ENCODE measurements at places on chromosomes 6 and 20.

- DNase-seq: no peak
Observed at GRCh38 chr20:33000802-33001466, 3.3 kb downstream of the SUN5 start.

DNA sequence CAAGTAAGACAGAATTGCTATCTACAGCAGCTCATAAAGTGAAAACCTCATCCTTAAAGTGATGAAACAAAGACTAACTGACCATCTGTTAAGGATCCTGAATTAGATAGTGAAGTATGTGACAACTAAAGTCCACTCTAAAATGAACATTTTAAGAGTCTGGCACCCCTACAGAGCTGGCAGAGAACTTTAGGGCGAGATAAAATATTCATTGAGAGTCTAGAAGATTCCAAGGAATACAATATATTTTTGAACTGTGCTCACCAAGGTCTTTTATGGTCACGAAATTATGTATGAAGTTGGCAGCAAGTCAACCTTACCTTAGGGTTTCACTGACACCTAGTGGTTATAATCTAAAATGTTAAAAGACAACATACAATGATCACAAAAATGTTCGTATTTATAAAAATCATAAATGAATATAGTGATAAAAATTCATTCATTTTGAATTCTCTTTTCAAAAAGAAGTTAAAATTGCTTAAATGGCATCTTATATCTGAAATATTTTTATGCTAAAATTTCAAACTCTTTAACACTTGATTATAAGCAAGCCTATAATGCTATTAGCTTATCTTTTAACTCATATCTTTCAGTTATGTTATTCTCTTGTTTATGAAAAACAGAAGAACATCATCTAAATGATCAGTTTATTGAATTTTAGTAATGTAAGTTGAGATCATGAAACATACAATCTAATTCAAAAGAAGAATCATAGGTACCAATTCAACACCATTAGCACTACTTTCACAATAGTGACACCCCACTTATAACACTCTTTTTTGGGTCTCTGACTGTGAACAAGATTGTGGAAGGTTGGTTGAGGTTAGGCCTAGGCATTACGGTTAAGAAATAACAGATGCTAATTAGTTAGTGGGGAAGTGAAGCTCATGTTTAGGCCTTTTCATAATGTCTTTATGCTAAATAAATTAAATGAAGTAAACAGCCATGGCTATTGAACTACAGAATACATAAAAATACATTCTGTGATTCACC, 27.5 kb downstream of the RSPH3 start:
- peak; percentile 70 for DNase-seq

GRCh38 chr6:53566755-53567154, 21.9 kb upstream of the GCLC start:
- DNase-seq: no peak

GRCh38 chr6:6696867-6697531, 108.5 kb downstream of the LY86 start:
- DNase-seq: peak; percentile 36

DNA sequence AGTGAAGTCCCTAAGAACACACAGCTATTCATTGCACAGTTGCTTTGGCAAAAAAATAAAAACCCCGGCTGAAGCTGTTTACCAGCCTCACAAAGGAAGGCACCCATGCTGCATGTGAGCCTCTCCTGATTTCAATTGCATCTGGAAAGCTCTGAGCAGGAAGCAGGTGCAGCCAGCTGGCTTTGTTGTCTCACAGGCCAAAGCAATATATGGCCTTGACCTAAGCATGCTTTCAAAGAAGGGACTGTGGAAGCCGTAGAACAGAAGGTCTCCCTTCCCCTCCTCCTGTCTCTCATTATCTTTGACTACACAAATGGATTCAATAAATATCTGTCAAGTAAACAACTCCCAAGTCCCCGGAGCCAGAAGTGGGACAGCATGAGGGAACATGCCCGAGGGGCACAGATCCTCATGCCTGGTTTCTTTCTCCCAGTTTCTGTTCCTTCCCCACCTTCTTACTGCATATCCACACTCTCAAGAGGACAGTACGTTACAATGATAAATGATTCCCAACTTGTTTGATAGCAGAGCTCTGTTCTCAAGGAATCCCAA, 57.2 kb upstream of the PCSK2 start:
- peak; percentile 87 for DNase-seq

GRCh38 chr6:46263707-46264086, 92.9 kb upstream of the ENPP5 start:
- DNase-seq: no peak

GRCh38 chr6:158677906-158678578, 28.2 kb downstream of the SYTL3 start:
- DNase-seq: no peak

DNA sequence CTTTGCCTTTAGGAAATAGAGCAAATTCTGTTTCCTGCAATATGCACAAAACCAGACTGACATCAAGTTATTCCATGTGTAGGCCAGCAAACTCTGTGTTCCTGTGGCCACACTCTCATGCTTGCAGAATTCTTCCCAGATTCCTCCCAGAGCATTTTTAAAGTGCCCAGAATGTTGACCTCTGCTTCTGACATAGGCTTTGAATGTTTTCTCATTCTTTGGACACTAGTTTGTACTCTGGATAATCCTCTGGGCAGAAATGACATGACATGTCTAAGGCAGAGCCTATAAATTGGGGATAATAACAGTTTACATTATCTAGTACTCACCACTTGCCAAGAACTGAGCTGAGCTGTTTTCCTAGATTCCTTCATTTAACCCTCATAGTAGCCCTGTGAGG, 9.2 kb upstream of the EFHC1 start:
- no peak for DNase-seq

- DNase-seq: no peak
Observed at GRCh38 chr20:37235065-37235464, 26.5 kb downstream of the GHRH start.

- DNase-seq: no peak
Observed at GRCh38 chr6:154606860-154607259, 96.4 kb upstream of the CNKSR3 start.

- DNase-seq: no peak
Observed at GRCh38 chr6:4021854-4022695, 56.9 kb downstream of the FAM217A start.

DNA sequence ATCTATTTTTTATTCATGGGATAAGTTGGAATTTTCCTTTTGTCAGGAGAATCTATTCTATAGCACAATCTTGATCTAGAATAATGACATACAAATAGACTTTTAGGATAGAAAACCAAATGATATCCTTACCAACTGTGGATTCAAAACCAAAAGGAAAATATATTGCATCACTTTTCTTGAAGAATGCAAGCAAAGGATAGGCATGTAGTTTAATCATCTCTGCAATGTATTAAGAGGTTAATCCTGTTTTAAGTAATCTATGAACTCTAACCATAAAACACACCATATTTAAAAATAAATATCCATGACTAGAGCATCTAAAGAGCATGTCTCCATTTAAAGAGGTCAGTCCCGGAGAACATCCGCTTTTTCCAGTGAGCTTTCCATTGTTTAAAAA, 106.7 kb upstream of the CNKSR3 start:
- no peak for DNase-seq

GRCh38 chr6:125114248-125114858, 39.2 kb upstream of the TPD52L1 start:
- DNase-seq: peak; percentile 78

DNA sequence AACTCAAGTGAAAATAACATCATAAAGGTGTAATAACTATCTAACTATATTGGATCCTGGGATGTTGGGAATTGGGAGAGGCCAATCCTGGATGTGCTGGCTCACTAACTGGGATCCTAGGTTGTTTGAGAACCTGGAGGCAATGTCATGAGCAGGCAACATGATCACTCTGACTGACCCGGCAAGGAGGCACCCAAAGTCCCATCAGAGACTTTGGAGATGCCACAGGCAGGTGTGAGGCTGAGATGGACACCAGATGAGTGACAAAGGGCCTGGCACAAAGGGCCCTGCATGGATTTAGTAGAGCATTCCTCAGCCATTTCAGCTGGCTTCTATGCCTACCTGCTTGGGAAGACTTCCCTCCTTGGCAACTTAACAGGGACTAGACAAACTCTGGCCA, 38.4 kb upstream of the MYLIP start:
- DNase-seq: no peak

GRCh38 chr6:112400282-112400681, 53.2 kb downstream of the RFPL4B start:
- no peak for DNase-seq

DNA sequence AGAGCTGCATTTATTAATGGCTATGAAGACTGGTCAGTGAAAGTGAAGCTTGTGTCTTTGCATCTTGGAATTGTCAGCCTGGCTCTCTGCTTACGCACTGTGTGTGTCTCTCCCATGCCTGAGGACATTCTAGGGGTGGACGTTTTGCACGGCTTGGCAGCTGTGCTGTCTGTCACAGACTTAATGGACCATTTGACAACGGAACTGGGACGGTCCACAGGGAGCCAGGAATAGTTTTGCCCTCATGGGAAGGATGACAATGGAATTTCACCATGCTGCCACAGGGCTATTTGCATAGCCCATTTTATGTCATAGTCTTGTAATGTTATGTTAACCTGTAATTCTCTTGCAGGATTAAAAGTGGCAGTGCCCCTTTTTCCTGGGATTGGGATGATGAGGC, 44.7 kb downstream of the OR2B6 start:
- no peak for DNase-seq

- no peak for DNase-seq
Observed at GRCh38 chr6:36662827-36663256, 15.7 kb upstream of the CDKN1A start.

DNA sequence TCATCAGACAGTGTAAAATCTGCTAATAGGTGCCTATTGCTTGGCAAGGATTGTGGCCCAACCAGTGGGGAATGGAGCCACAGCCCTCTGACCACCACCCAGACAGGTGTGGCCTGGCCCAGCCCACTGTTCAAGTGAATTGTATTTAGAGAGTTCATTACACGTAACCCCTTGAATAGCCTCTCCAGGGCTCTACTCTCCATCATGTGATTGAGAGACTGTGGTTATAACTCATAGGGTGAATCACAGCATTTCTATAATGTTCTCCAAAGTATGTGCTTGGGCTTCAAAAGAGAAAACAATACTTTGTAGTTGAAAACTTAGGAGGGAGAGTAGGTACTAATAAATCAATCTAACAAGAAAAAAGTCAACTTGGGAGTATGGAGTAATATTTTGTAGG, 38.4 kb downstream of the ALDH8A1 start:
- DNase-seq: no peak

DNA sequence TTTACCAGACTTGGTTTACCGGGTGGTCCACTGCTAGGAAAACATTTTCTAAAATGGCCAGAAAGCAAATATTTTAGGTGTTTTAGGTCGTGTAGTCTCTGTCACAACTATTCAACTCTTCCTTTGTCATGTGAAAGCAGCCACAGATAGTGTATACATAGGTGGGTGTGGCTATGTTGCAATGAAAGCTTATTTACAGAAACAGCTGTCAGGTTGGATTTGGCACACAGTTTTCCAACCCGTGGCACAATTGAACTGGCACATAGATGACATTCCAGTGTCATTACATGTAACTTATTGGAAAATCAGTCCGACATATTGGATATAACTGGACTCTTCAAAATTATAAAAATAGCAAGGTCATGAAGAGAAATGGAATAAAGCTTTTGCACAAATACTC, 68.9 kb upstream of the KCNQ5 start:
- DNase-seq: peak; percentile 45

GRCh38 chr6:158567871-158568401, 8.0 kb downstream of the TMEM181 start:
- DNase-seq: no peak

GRCh38 chr6:87700397-87701343, 1.4 kb downstream of the AKIRIN2 start:
- peak; percentile 59 for DNase-seq

- no peak for DNase-seq
Observed at GRCh38 chr20:17633850-17634500, 48.1 kb downstream of the RRBP1 start.

DNA sequence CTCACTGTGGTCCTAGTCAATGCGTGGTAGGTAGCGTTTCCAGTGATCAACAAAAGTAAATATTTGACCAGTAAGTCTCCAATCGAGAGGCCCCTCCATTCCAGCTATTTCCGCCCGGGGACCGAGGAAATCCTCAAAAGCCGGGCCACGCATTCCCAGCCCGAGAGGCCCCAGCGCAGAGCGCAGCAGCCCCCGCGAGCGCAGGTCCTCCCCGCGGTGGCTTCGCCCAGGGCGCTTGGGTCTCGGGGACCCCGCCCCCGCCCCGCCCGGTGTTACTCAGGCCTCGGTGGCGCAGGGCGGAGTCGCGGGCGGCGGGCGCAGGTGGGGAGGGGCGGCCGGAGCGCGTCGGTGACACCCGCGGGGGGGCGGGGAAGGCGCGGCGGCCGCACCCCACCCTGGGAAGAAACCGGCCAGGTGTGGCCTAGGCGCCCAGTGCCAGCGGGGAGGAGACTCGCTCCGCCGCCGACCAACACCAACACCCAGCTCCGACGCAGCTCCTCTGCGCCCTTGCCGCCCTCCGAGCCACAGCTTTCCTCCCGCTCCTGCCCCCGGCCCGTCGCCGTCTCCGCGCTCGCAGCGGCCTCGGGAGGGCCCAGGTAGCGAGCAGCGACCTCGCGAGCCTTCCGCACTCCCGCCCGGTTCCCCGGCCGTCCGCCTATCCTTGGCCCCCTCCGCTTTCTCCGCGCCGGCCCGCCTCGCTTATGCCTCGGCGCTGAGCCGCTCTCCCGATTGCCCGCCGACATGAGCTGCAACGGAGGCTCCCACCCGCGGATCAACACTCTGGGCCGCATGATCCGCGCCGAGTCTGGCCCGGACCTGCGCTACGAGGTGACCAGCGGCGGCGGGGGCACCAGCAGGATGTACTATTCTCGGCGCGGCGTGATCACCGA, at the start of gene DSP:
TSS of gene DSP (plus strand) at position 497 of the 890 bp plus-strand sequence. CDS start at position 742, 245 bp downstream.
- peak; percentile 74 for DNase-seq

DNA sequence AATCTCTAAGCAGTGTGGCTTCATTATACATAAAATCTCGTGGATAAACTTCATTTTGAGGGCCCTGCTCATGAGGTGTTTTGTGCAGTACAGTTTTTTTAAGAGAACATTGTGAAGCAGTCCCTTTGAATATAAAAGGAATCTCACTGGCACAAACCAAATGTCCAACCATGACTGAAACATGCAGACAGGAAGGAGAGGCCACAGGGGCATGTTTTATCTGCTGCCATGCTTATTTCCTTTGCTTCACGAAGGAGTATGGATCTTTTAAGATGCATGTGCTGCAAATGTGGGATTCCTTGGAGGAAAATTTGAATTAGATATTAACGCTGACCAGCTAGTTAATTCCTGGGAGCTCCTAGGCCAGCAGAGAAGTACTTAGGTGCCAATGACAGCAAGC, 192.3 kb downstream of the DST start:
- DNase-seq: no peak

- DNase-seq: peak; percentile 56
Observed at GRCh38 chr20:31835977-31836852, 9.2 kb downstream of the FOXS1 start.

GRCh38 chr6:126786262-126786661, 332.2 kb upstream of the RSPO3 start:
- DNase-seq: no peak

GRCh38 chr6:71523548-71523947, 234.9 kb downstream of the OGFRL1 start:
- DNase-seq: no peak

DNA sequence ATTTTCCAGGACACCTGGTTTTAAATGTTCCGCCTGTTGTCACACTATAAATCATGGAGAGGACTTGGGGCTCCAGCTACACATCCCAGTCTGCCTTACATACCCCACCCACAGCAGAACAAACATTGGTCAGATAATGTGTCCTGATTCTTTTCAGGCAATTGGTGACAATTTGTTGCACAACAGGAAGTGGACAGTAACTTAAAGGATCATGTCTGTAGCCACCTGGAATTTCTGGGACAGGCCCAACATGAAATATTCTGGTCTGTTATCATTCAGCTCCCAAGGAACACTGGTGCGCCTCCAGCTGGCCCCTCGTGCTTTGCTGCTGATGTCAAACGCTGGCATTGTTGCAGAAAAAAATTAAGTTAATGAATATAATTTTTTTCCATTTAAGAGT, 117.2 kb downstream of the SOBP start:
- no peak for DNase-seq

Data from NCI-H2029 treated with DMSO at 0.1 percent for 48 hours (cell line).